ENCODE measurements at places on chromosomes 3 and 15. TPM values are rescaled to one million over a fixed set of nuclear protein-coding genes. Genes with fewer than 3 reads are reported as not detected.

The TM6SF1 gene
- 11.5 TPM for polyA plus RNA-seq

The UBA3 gene
- 81.1 TPM for polyA plus RNA-seq

The NMB gene
- polyA plus RNA-seq: 3.8 TPM

The C2CD4A gene
- not detected for polyA plus RNA-seq

The ENTPD3 gene
- polyA plus RNA-seq: not detected

The ANKRD34C gene
- polyA plus RNA-seq: not detected

The OCA2 gene
- not detected for polyA plus RNA-seq

The ROPN1 gene
- polyA plus RNA-seq: 0.29 TPM

The ZMYND10 gene
- 0.87 TPM for polyA plus RNA-seq

The LDHAL6B gene
- not detected for polyA plus RNA-seq

The ZDHHC23 gene
- 0.58 TPM for polyA plus RNA-seq

The KATNBL1 gene
- polyA plus RNA-seq: 46.6 TPM

The GALNT15 gene
- polyA plus RNA-seq: 23.0 TPM

The STRIT1 gene
- polyA plus RNA-seq: not detected

The PODXL2 gene
- polyA plus RNA-seq: 1.5 TPM

The SLC9C1 gene
- polyA plus RNA-seq: not detected

The RBP2 gene
- polyA plus RNA-seq: not detected

The ZNF774 gene
- 1.1 TPM for polyA plus RNA-seq

The BSN gene
- polyA plus RNA-seq: 0.01 TPM

The ARGFX gene
- not detected for polyA plus RNA-seq

The IDH3A gene
- polyA plus RNA-seq: 57.0 TPM

The MAGI1 gene
- polyA plus RNA-seq: 14.2 TPM

The THPO gene
- 0.06 TPM for polyA plus RNA-seq

The CCR1 gene
- polyA plus RNA-seq: not detected

The LIPH gene
- polyA plus RNA-seq: 0.02 TPM

The RASA2 gene
- 7.7 TPM for polyA plus RNA-seq

The RPS27L gene
- 501 TPM for polyA plus RNA-seq

The ASTE1 gene
- polyA plus RNA-seq: 8.5 TPM

The STAC gene
- polyA plus RNA-seq: 1.5 TPM

The EXOG gene
- 19.3 TPM for polyA plus RNA-seq

The LAMB2 gene
- 470 TPM for polyA plus RNA-seq

The USP4 gene
- polyA plus RNA-seq: 80.4 TPM

The BUB1B gene
- 8.2 TPM for polyA plus RNA-seq

The CRYGS gene
- polyA plus RNA-seq: 2.0 TPM
